ENCODE measurements at places on chromosomes 6 and 20. TPM values are rescaled to one million over a fixed set of nuclear protein-coding genes. Genes with fewer than 3 reads are reported as not detected.

DNA sequence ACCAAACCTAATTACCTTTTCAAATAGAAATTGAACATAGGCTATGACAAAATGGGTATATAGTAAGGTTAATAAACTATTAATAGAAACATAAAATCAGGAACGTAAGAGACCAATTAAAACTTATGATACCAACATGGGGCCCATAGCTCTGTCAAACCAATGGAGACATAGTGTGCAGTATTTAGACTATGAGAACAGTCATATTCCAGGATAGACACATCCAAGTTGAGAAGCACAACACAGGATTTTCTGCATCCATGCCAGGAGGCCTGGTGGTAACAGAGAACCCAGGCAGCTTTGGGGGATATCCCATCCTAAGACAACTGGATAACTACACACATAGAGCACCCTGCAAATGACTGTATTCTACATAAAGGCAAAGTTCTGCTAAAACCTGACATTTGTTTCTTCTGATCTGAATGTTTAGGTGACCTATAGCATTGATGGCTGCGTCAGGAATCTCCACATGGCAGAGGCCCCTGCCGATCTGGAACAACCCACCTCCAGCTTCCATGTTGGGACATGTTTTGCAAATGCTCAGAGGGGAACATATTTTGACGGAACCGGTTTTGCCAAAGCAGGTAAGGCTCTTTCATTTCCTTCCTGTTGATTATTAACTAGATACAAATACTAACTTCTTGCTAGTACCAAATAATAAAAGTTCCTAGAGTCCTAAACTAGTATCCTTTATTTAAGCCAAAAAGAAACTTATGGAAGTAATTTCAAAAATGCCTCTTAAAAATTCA is 202.7 kb downstream of the ARHGAP18 start:
- DNase-seq = peak; percentile 65

DNA sequence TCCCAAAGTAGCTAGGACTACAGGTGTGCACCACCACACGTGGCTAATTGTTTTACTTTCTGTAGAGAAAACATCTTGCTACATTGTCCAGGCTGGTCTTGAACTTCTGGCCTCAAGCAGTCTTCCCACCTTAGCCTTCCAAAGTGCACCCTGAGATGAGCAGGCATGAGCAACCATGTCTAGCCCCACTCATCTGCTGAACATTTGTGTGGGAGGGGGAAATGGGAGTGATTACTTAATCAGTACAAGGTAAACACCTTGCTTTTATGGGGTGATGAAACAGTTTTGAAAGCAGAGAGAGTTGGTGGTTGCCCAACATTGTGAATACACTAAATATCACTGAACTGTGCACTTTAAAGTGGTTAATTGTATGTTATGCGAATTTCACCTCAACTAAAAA is 5.3 kb downstream of the APMAP start:
- no peak for DNase-seq

DNA sequence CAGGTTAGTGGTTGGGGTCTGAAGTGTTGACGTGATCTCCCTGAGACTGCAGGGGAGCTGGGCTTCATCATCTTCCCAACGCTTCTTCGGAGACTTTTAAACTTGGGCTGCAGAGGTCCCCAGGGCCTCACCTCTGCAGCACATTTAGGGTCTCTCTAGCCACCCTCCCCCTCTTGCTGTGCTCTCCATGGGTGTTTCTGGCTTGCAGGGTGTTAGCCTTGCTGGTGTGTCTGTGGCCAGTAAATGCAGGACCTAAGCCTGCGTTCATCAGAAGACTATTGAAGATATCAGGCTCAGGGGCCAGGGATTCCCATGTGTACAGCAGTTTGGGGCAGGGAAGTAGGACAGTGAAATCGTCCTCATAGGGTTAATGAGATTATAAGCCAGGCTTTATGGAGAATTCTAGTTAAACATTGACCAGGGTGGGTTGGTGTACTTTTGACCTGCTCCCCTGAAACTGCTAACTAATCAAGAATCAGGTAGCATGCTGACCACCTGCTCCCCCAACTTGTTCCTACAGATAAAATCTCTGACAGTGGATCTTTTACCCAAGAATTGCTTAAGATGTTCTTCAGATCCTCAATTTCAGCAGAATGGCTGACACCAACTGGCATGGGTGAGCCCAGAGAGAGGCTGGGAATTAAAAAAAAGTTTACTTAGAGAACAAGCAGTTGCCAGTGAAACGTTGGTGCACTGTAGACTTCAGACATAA is 3.8 kb upstream of the DDO start:
- no peak for DNase-seq

GRCh38 chr20:38272961-38273360 is 12.4 kb upstream of the KIAA1755 start:
- DNase-seq = no peak

The RIPOR2 gene
- not detected for total RNA-seq

DNA sequence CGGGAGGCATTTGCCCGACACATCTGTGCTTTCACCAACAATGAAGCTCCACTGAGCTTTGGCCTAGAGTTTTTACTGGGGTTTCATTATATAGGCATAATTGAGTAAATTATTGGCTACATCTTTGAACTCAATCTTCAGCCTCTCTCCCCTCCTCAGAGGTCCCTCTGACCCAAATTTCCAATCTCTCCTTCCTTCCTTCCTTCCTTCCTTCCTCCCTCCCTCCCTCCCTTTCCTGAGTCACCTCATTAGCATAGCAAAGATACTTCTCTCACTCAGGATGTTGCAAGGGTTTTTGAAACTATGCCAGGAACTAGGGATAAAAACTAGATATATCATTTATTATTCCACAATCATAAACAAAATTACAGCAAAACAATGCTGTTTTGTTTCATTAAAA is 238.2 kb upstream of the PRND start:
- no peak for DNase-seq

GRCh38 chr6:37310966-37311365 is 42.8 kb upstream of the RNF8 start:
- DNase-seq = no peak

The PKIB gene
- total RNA-seq = 2.9 TPM

The APMAP gene
- total RNA-seq = 67.8 TPM

DNA sequence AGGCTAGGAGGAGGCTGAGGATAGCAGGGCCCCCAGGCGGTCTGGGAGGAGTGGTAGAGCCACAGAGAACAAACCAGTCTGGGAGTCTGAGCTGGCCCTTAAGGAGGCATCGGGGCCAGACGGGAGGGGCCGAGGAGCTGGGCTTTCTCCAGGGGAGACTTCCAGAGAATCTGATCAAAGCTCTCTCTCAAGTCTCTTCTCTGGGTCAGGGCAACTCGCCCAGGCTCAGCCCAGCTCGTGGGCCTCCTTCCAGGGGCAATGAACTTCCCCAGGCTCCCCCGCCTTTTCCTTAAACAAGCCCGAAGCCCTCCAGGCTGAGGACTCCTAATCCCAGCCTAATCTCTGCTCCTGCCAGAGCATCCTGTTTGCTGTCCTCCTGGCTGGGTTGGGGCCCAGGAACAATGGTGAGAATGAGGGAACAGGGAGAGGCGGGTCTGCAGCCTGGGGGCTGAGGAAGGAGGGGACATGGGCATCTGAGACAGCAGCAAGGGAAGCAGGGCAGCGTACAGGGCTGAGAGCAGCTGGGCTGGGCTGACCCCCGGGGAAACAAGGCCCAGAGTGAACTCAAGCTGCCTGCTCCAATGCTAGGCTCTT is 173.6 kb downstream of the ANKRD60 start:
- no peak for DNase-seq

- DNase-seq = no peak
Measured at GRCh38 chr6:15363523-15364400, 117.9 kb downstream of the JARID2 start.

DNA sequence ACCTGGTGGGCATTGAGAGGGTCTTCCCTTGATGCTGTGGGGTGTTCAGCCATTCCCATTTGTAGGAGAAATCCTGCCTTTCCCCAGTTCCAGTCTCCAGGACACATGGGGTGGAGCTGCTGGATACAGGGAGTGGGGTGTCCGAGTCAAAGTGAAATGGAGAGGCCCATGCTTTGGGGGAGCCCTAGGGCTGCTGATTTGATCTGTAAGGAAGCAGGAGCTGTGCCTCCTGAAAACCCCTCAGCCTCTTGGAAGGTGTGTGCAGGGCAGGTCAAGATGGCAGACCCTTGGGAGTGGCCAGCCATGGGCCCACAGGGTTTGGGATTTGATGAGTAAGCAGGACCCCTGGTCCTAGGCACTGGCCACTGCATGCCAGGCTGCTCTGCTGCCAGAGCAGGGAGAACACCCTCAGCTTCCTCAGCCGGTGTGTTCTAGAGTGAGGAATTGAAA is 82.0 kb downstream of the SERAC1 start:
- DNase-seq = no peak

GRCh38 chr6:130560231-130560630 is 194.4 kb downstream of the TMEM200A start:
- no peak for DNase-seq

- DNase-seq = no peak
Measured at GRCh38 chr20:38434301-38434741, 807 bp downstream of the SNHG17 start.

DNA sequence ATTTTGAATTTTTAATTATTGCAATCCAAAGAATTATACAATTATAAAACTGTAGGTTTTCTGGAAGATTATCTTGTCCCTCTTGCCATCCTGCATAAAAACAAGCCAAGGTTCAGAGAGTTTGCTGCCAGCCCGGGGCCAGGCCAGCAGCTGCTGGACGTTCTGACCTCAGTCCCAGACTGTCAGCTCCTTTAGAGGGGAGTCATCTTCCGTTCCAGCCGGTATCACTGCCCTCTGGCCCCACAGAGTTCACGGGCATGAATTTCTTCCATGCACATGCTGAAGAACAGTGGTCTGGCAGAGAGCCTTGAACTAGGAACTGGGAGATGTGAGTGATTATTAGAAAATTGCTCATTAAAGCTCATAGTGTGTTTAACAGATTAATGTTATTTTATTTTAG is 130.4 kb upstream of the QKI start:
- no peak for DNase-seq

DNA sequence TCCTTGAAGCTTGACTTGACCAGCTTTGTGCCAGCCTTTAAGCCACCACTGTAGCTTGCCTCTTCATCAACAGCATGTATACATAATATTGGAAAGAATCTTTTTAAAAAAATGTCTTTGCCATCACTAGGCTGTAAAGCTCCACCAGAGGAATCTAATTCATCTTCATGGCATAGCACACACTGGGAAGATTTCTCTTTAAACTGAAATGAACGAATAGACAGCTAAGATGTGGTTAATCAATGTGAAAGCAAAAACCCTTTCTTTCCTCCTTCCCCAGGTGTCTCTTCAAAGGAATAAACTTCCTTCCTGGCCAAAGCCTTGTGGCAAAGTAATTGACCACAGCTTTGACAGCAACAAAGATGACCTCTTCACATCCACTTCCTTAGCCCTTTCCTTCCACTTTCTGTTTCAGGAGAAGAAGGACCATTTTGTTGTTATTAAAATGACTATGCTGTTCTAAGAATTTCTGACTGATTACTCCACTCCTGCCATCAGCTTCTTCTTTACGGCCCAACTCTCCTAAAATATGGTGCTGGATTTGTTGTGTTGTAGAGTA is 428.7 kb upstream of the SOX4 start:
- DNase-seq = no peak

The KHDC3L gene
- not detected for total RNA-seq

GRCh38 chr6:137791281-137792159 is 75.5 kb upstream of the TNFAIP3 start:
- DNase-seq = no peak

GRCh38 chr6:15489261-15489962 is 173.4 kb downstream of the DTNBP1 start:
- DNase-seq = no peak

- no peak for DNase-seq
Measured at GRCh38 chr6:9412951-9413559, 977.7 kb upstream of the SLC35B3 start.

The OR2H2 gene
- total RNA-seq = not detected

DNA sequence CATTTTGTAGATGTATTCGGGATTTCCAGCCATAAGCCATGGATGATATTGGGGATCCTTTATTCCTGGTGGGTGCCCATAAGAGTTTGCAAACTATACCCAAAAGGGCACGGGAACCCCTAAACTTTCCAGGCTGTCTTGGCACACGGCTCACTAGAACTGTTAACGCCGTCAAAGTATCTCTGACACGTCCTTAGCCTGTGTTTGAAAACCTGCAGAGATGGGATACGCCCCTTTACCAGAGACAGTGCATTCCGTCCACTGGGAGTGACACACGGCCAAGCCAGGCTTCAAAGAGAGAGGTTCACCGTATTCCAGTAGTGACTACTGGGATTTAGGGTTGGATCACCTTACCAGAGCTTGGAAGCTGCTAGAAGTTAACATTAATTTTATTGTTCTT is 95.0 kb downstream of the THBS2 start:
- peak; percentile 52 for DNase-seq
